Astrocyte of the spinal cord (primary cell): ENCODE measurements at places on chromosomes 1 and 21.
A peak's percentile ranks its signal among the peaks of the same experiment; 100 is the strongest.

DNA sequence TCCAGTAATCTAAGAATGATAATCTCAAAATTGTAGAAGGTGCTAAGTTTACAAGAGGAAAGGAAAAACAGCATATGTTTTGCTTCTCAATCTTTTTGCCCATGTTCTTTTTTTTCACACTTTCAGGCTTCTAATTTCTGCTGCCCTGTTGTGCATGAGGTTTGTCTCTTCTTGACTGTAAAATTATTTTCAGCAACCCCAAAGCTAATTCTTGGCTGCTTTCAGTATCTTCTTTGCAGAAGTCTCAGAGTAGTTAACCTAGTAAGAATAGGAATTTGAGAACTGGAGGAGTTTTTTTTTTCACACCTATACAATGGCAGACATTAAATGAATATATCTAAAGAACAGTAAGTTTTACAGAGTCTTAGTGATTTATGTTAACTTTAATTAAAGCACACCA, 26.4 kb downstream of the DENND2D start:
- no peak for DNase-seq

DNA sequence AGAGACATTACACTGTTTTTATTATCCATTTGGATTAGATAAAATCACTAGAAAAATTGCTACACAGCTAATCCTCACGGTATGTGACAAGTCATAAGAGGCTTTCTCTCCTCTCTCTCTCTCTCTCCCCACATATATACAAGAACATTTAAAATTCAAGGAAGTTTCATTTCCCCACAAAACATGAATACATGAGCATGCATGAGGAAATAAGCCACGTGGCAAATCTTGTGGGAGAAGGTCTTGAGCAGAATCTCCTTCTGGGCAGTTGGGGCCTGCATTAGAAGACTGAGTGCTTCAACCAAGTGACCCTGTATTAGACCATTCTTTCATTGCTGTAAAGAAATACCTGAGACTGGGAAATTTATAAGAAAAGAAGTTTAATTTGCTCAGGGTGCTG, 1313.1 kb downstream of the MRPL39 start:
- DNase-seq, result no peak

DNA sequence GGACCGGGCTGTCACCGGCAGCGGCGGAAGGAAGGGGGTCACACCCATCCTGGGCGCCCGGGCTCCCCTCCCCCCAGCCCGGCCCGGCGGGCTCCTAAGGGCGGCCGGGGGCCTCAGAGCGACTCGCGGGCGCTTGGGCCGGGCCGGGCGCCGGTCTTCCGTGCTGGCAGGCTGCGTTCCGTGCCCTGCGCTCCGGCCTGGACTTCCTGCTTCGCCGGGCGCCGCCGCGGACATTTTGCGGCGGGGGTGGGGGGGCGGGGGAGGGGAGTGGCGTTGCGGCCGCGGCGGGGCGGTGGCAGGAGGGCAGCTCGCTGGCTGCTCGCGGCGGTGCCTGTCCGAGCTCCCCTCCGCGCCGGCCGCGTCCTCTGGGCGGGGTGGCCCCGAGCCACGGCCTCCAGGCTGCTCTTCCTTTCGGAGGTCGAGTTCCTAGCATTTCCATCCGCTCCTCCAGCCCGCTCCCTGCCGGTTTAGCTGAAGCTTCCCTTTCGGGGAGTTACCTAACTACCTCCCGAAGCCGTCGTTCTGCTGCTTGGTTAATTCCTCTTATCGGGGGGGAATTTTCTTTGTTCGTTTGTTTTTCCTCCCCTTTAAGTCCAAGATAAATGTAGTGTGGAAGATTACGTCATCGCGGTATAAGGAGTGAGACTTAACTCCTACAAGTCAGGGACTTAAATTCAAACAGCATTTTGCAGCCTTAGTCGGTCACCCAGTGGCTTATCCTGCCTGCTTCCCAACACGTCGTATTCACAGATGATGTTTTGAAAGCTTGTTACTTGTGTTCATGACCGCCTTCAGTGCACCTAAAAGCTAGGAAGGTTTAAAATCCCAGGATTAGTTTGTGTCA, 730 bp downstream of the CDC42 start:
- peak; percentile 83 for DNase-seq

DNA sequence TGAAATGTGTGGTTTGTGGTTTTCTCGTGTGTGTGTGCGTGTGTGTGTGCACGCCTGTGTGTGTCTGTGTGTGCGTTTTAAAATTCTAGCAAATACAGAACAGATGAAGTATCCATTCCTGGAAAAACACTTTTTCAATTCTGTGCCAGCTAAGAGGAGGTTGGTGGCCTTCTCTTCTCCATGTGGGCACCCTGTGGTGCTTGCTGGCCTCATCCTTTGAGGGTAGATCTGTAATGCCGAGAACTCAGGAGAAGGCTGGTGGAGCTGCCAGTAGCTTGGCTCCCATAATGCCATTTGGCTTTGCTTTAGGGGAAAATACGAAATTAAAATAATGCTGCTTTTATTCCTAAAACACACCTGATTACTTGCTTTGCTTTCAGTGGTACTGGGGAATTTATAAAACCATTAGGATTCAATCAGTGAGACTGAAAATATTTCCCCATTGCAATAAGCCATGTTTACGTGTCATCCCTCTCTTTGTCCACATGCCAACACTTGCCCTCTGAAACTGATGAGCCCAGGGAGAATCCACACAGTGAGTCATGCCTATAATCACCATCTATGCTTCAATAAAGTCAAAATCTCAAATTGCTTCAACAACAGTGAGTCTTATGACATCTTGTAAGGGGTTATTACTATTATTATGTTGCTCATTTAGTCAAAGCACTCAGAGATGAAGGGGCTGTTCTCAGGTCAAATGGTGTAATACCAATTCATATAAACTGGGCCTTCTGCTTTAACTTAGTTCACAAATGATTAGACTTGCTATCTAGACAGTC, 39.2 kb downstream of the ABCA4 start:
- DNase-seq, result peak; percentile 77

GRCh38 chr1:81543764-81544163, 257.0 kb upstream of the ADGRL2 start:
- no peak for DNase-seq

GRCh38 chr1:43991200-43991475, 261 bp upstream of the CCDC24 start:
- no peak for DNase-seq

GRCh38 chr1:2930016-2930815, 91.1 kb upstream of the ACTRT2 start:
- DNase-seq, result no peak

DNA sequence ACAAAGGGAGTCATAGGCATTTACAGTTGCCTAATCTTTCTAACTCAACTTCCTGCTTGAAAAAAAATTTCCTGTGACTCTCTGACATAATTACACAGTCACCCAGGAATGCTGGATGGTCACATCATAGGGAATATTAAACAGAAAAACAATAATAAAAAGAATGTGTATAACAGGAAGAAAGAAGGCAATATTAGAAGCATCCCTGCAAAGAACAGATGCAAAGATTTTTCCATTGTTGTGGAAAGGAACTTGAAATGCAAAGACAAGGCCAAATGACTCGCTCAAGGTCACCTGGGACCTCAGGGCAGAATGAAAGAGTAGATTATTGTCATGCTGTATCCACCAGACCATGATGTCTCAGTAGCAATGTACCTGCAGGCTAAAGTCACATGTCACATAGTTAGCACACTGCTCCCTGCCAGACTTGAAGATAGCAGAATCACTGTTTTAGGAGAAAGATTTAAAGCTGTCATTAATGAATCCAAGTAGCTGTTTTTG, 184.3 kb downstream of the CYYR1 start:
- peak; percentile 44 for DNase-seq

DNA sequence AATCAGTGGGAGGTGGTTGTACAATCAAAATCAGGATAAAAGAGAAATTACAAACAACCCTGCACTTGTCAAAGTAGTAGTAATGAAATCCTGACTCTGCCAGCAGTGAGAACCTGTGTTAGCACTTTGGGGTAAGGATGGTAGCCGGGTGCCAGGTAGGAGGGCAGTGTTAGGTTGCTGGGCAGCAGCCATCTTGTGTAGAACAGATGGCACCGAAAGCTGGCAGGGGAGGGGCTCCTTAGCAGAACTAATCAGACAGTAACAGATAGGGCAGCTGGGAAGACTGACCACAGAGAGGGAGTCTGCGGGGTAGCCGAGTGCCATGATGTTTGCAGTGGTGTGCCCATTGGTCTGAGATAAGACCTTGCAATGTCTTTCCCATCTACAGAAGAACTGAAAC, 137.3 kb downstream of the SDCCAG8 start:
- DNase-seq, result no peak

DNA sequence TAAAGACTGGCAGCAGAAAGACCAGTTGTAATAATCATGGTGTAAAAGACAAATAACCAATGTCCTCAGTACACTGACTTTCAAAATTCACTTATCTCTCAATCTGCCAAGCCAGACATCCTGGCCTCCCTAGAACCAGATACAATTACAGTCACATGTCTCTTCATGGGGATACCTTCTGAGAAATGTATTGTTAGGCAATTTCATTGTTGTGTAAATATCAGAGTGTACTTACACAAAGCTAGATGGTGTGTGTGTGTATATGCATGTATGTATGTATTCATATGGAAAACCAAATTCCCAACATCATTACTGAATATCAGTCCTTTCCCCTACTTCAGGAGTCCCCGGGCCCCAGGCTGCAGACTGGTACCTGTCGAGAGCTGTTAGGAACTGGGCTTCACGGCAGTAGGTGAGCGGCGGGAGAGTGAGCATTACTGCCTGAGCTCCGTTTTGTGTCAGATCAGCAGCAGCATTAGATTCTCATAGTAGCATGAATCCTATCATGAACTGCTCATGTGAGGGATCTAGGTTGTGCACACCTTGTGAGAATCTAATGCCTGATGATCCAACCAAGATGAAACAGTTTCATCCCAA, 65.3 kb upstream of the ZNF326 start:
- DNase-seq, result no peak

- DNase-seq, result no peak
These were observed 25.3 kb upstream of the PIK3CD start for GRCh38 chr1:9626201-9626608.

GRCh38 chr1:100162881-100163280, 15.2 kb downstream of the LRRC39 start:
- no peak for DNase-seq

GRCh38 chr1:234724516-234725176, 114.7 kb upstream of the IRF2BP2 start:
- no peak for DNase-seq

DNA sequence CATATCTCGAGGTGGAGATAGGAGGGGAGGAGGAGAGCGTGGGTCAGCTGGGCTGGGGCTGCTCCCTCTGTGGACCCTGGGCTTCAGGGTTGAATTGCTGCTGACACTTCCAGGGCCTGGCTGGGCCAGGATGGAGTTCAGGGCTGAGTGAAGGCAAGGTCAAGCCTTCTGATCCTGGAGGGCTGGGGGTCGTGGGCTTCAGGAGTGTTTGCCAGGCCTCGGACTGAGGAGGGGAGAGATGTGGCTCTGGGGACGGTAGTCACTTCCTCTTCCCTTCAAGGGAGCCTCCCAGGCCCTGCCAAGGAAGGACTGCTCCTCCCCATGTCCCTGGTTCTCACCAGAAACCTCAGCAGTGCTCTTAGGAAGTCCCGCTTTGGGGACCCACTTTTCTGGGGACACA, 12.1 kb upstream of the FAM131C start:
- no peak for DNase-seq

DNA sequence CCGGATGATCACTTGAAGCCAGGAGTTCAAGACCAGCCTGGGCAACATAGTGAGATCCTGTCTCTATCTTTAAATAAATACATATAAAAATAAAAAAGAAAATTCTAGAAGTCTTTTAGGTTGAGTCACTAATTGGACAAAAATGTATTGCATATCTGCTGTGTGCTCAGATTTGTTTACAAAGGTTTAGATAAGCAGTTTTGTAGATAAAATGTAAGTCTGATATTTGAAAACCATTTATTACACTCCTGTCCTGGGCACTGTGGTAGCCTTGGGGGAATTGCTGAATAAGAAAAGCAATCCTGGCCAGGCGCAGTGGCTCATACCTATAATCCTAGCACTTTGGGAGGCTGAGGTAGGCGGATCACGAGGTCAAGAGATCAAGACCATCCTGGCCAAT, 11.6 kb downstream of the GMEB1 start:
- DNase-seq, result no peak

DNA sequence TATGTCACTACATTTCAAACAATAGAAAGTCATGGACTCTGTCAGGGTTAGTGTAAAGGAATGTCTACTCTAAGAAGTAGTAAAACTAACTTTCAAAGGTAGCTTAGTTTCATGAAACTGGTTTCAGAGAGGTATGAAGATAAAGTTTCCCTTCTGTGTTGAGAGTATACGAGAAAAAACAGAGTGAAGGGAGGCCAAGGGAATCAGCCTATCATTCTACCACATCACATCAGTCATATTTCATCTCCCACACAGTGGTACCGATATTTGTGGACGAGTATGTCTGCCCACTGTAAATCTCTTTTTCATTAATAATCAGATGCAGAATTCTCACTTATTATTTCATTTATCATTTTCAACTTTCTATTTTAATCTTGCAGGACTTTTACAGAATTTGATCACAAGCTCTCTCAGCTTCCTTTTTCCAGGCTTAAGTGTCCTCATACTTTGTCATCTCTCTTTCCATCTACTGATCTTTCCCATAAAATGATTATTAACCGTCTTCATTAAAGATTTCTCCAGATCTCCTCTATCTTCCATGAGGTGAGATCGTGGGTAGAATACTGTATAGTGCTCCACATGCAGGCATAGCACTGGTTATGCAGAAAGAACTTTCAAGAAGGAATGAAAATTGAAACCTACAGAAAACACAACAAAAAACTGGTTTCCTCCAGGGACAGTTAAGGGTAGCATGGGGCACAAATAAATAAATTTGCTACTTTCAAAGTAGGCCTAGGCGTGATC, 11.5 kb upstream of the IFI16 start:
- DNase-seq, result no peak

DNA sequence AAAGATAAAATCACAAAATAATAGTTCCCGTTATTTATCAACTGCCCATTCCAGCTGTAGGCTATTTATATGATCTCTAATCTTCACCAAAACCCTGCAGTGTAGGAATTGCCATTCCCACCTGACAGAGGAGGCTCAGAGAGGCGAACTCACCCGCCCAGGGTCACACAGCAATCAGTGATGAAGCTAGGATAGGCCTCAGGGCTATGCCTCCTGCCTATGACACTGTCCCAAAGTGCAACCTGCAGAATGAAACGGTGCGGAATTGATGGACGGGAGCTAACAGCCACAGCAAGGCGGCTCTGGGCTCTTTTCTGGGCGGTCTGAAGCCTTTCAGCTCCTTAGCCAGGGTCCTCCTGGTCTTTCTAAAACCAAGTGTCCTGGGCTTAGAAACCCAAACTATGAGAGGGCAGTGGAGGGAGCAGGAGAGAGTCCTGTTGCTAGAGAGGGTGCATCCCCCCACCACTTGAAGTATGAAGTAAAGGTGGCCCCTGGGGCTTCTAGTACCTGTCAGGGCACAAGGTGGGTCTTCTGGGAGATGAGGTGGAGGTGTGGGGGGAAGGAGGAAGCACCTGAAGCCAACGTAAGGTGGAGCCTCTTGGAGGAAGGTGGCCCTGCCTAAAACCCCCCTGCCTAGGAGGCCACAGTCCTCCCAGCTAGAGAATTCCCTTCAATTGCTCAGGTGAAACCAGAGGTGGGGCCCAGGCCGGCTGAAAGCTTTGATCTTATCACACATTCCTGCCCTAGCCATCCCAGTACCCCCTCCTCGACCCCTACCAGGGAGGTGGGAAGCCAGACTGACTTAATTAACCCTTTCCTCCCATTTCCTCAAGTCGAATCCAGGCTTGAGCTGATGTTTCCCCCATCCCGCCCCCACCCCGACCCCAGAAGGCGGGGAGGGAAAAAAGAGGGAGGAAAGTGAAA, 14.8 kb downstream of the HSPG2 start:
- DNase-seq, result no peak
